Caki2 (cell line): ENCODE measurements at places on chromosomes 2 and 18. TPM values are rescaled to one million over a fixed set of nuclear protein-coding genes. Genes with fewer than 3 reads are reported as not detected.

DNA sequence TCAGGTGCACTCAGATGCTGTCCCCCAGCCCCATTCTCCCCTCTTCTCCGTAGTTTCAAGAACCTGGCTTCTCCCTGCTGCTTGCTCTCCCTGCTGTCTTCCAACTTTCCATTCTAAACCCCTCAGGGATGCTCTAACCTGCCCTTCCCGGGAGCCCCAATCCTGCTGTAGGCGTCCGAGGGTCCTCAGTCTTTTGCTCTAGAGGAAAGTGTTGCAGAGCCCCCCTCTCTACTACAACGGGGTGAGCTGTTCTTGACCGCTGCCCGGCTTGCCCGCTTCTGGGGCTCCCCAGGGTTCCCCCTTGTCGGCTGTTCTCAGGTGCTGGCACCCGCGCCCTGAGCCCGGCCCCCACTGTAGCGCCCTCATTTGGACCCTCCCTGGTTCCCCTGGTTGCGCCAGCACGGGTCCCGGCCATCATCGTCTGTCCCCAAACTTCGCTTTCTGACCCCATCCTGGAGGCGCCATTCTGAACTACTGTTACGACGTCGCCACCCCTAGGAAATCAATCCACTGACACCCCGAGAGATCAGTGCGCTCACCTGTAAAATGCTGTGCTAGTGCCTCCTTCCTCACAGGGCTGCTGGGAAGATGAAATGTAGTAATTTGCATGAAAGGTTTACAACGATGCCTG, 31.9 kb upstream of the REG3G start:
- no peak for DNase-seq

GRCh38 chr2:230909841-230910545, 15.0 kb downstream of the GPR55 start:
- no peak for DNase-seq

Gene CRACDL
- not detected in 2 replicates for total RNA-seq

DNA sequence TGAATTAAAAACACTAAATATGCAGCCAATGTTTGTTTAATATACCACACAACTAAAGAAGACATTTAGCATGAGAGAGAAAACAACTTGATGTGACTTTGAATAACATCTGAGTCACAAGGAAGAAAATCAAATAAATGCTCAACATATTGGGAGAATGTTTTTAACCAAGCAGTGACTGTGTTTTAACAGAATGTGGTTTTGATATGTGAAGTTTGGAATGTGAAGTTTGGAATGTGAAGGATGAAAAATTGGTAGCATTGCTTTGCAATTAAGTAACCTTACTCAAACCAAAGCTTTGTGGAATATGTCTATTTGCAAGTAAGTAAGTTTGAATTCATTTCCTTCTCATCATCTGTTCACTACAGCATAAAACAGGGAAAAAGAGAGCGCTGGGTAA, 128.2 kb upstream of the DNAJC10 start:
- DNase-seq = peak; percentile 52

- DNase-seq = peak; percentile 23
Measured at GRCh38 chr2:37585295-37585908, 86.0 kb downstream of the CDC42EP3 start.

Gene FAM124B
- total RNA-seq = not detected in 2 replicates

GRCh38 chr18:62386091-62386490, 61.0 kb downstream of the TNFRSF11A start:
- no peak for DNase-seq

DNA sequence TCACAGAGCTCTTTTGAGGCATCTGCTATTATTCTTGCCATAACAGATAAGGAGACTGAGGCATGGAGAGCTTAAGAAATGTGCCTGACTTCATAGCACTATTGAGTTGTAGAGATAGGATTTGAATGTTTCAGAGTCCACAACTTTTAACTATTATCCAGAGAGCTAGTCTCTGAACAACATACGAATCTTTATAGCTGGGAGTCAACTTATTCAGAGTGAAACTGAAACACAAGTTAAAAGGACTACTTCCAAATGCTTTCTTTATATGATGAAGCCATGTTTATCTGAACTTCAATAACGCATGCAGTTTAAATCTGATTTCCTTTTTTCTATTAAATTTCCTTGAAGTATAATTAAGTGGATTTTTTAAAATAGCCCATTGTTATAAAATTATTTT, 268.8 kb downstream of the IKZF2 start:
- no peak for DNase-seq

Gene KCNE4
- not detected in 2 replicates for total RNA-seq

Gene GPR155
- 0.06 and 0.64 TPM in 2 replicates for total RNA-seq

Gene GLB1L
- total RNA-seq = 26.1 and 35.4 TPM in 2 replicates

DNA sequence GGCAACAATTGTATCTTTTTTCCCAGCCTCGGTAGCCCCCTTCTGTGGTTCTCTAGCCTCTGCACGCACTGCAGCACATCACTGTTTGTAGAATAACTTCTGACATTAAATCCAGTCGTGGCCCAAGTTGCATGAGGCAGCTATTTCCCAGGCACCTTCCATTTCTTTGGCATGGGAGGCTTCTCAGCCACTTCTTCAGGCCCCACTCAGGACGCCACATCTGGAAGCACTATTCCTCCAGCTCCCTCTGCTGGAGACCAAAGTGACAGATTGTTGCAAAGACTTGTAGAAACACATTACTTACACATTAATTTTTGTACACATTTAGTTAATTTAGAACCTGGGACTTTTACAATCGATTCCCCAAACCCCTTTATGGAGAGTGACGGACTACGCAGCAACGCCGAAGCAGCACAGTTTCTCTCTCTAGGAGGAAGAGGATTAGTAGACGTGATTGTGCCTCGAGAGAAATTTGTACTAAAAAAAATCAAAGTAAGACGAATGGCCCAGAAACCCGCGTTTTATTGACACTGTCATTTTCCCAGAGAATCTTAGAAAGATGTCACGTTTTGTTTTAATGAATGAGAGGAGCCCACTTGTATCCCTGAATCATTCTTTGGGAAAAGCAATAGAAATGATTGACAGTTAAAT, 57.8 kb upstream of the RGPD5 start:
- peak; percentile 60 for DNase-seq
